RWPE2 (cell line): ENCODE measurements at places on chromosomes 16 and 17.

DNA sequence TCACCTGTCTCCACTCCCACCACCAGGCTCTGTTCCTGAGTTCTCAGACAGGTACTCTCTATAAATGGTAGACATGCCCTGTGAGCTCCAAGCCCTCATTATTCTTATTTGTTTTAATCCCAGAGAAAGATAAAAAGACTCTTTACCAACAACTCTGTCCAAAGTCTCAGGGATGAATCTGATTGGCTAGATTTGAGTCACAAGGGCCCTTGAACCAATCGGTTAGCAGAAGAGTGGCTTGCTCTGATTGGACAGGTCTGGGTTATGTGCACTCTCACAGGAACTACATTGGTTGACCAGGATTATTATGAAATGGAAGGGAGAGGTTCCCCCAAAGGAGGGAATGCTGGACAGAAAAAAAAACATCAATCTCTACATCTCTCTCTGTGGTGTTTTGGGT, 7.5 kb downstream of the COTL1 start:
- DNase-seq: no peak

DNA sequence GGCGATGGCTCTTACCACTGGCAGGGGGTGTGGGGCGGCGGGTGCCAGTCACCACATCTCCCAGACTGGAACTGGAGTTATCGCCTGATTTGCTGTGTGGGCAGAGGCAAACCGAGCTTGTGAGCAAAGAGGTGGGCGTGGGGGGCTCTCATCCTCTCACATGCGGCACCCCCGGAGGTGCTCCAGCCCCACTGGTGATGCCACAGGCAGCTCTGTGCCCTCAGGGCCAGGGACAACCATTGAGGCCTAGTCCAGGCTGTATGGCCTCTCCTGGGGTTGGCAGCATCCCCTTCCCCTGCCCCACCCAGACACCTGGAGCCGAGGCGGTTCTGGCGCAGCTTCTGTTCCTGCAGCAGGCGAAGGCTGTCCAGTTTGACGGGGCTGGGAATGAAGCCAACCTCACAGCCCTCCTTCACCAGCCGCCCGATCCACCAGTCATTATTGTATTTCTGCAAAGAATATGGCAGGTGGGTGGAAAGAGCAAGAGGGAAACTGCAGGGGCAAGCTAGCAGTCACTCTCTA, 10.9 kb downstream of the CACNB1 start:
- DNase-seq: no peak

GRCh38 chr16:54069601-54070239, 216.9 kb downstream of the IRX3 start:
- no peak for DNase-seq

- no peak for DNase-seq
Measured at GRCh38 chr16:89090182-89090630, 3.4 kb upstream of the ACSF3 start.

DNA sequence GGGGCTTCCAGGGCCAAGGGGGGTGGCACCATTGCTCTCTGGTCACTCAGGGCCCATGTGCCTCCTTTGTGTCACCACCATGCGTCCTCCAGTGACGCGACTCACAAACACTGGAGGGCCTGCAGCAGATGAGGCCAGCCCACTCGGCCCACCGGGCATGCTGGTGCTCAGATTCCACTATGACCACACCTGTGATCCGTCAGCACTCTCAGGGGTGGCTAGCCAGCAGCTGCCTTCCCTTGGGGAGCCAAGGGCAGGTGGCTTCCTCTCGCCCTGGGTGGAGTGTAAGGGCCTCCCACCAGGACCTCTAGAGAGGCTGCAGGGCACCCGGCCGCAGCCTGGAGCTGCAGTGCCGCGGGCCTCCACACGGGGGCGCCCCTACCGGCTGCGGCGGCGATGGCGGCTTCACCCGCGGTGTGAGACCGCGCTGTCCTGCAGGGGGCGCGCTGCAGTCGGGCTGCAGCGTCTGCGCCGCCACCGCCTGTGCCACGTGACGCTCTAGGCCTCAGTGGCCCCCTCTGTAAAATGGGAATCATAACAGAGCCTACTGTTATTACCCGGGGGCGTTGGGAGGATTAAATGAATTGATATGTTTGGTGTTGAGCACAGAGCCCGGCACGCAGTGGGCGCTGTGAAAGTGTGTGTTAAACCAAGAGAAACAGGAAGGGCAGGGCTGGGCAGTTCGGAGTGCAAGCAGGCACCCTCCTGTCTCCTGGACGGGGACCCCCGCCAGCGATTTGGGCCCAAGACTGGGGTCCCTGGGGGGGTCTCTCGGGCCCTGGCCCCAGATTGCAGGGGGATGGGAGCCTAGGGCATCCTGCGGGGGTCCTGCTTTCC, 192.4 kb upstream of the GSE1 start:
- peak; percentile 58 for DNase-seq

GRCh38 chr17:81701288-81702071, 1.7 kb upstream of the MRPL12 start:
- peak; percentile 65 for DNase-seq

GRCh38 chr16:87636050-87636684, 33.9 kb downstream of the JPH3 start:
- DNase-seq: peak; percentile 85

- DNase-seq: no peak
Measured at GRCh38 chr16:67927131-67927941, 4.3 kb downstream of the CTRL start.

- DNase-seq: no peak
Measured at GRCh38 chr17:12547831-12548230, 117.9 kb upstream of the MYOCD start.

DNA sequence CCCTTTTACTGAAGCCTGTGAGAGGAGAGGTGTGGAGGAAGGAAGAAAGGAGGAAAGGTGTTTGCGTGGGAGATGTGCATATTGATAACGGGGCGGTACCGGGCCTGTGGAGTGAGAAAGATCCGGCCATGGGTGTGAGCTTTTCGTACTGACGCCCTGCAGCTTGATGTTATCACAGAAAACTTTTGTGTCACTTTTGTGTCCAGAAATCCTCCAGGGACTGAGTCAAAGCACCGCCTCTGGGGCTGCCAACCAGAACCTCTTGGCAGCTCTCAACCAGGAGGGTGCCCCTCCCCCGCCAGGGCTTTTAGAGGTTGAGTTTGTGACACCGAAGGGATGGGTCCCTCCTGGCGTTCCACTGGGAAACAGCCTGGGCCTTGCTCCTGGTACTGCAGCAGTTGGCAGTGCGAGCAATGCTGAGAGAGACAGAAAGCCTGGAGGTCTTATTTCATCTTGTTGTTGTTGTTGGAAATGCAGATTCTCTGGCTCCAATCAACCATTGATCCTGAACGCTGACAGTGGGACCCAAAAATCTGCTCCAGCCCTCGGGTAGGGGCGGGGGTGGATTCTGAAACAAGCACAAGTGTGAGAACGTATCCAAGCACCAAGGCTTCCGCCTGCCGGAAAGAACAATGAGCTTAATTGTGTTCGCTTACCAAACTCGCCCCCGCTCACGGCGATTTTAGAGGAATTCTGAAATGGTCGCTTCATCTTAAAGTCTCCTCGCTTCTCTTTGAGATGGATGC, 65.0 kb downstream of the CRISPLD2 start:
- DNase-seq: no peak

DNA sequence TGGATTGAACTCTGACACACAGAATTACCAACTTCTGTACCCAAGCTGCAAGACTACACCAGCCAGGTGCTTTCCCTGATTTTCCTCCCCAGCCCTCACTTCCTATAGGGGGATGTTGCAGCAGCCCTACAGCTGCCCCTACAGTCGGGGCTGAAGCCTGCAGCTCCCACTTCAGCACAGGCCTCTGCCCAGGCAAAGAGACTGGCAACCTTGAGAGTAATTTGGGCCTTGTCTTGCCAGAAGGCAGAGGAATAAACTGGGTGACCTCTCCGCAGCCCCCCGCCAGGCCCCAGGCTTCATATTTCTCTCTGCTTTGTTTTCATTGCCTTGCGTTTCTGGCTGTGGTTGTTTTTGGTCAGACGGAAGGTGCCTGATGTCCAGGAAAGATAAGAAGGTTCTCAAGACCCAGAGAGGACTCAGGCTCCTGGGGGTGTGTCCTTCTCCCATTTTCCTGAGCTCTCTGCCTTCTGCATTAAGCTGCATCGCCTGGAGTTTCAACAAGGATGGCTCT, 32.0 kb downstream of the SLC6A4 start:
- no peak for DNase-seq

GRCh38 chr17:21304091-21304490, 19.6 kb downstream of the MAP2K3 start:
- DNase-seq: peak; percentile 68

DNA sequence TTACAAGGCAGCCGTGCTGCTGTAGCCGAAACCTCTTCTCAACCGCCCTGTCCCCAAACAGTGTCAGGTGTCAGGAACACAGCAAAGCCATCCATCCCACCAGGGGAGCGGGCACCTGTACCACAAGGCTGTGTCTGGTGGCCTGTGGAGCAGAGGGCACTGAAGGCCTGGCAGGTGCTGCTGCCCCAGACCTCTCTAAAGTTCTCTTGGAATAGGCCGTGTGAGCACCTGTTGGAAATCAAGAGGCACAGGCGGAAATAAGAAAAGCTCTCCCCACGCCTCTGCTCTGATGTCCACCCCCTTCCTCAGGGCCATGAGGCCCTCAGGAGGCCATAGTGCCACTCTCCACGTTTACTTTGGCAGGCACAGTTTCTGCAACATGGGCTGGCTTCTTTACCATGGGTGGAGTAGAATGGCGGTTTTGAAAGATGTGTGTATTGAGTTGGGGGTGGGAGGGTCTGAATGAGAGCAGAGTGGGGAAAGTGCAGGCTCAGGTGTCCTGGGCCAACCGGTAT, 99.9 kb upstream of the ZNF750 start:
- DNase-seq: no peak

GRCh38 chr16:88144028-88144511, 192.8 kb downstream of the BANP start:
- DNase-seq: peak; percentile 47

DNA sequence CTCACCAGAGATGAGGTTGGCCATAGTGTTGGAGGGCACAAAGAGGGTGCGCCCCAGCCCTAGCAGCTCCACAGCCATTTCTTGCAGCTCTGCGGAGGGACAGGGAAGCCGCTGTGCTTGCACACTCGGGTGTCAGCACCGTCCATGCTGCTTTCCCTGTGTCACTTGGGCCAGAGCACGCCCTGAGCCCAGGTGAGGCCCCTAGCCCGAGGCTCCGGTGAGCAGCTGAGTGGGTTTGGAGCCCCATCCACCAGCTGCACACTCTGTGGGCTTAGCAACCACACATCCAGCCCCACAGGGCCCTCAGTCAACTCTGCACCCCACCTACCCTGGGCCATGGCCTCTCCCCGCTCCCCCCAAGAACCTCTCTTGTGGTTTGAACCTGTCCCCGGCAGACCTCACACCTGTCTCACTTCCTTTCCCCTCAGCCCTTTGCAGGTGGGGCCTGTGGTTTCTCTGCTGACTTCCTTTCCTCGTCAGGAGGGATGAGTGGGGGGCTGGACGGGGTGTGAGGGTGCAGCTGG, 20.7 kb downstream of the TMEM235 start:
- DNase-seq: peak; percentile 52

DNA sequence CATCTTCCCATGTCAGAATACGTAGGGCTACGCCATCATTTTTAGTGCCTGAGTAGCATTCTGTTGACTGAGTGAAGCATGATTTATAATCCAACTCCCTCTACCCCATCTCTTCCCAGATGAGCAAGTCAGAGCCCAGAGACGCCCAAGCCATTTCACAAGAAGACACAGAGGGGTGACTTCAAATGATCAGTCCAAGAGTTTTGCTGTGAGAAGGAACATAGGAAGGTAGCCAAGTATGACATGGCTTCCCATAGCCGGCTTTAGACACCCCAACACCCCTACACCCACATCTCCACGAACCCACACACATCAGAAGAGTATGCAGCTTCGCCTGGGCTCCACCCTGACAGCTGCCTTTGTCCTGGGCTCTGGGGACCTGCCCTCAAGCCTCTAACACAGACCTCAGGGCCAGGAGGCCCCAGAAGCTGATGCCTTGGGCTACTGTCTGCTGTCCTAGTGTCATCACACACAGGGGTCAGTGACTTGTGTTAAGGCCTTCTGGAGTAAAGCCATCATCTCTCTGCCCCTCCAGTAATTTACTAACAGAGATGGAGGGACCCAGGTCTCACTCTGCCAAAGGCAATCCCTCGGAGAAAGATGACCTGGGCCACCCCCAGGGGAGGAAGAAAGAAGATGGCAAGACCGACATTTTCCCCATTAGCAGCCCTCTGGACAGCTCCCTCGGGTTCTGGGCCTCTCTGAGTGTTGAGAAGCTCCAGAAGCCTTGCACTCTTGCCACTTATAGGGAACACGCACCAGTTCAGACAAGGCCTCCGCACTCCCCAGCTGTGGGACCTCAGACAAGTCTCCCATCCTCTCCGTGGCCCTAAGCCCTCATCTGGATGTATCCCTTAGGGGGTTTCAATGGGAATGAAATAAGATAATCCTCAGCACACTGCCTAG, 38.7 kb upstream of the MRPS23 start:
- DNase-seq: no peak

GRCh38 chr17:13337864-13338371, 263.8 kb downstream of the HS3ST3A1 start:
- no peak for DNase-seq

DNA sequence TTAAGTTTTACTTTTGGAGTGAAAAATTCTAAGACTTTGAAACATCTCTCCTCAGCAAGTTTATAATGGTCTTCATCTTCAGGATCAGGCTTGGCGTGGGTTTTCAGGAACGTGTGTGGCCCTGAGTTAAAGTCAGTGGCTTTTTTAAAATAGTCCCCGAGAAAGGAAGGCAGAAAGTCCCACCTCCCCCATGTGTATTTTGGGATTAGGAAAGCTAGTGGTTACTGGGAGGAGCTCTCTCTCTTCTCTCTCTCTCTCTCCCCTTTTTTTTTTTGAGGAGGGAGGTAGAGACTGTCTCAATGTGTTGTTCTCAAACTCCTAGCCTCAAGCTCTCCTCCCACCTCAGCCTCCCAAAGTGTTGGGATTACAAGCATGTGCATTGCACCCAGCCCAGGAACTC, 213.2 kb downstream of the IRX3 start:
- no peak for DNase-seq

- no peak for DNase-seq
Measured at GRCh38 chr16:79618692-79619050, 18.1 kb upstream of the MAF start.

- peak; percentile 81 for DNase-seq
Measured at GRCh38 chr16:84643180-84643583, 5.1 kb upstream of the KLHL36 start.

DNA sequence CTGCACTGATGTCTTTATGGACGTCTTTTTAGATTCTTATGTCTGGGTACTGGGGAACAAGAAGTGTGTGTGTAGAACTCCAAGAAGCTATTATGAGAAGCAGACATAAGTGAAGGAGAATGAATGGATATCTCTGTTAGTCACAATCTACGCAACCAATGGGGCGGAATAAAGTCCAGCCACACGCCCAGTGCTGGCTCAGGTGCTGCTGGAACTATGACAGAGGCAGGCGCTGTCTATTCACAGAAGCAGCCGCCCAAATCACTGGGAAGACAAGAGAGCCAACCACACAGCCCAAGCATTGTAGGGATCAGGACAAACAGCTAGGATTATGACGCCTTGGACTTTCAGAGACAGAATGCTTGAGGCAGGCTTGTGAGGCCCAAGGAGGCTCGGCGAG, 43.9 kb upstream of the ICAM2 start:
- no peak for DNase-seq

GRCh38 chr17:38605841-38606645, at the start of gene SRCIN1:
Gene SRCIN1 (minus strand): TSS chr17:38605952. CDS start chr17:38605705, 247 bp downstream.
- DNase-seq: peak; percentile 68

GRCh38 chr17:57442914-57443571, 186.7 kb downstream of the MSI2 start:
- no peak for DNase-seq
